ENCODE measurements at places on chromosomes 6 and 20. TPM values are rescaled to one million over a fixed set of nuclear protein-coding genes. Genes with fewer than 3 reads are reported as not detected.

DNA sequence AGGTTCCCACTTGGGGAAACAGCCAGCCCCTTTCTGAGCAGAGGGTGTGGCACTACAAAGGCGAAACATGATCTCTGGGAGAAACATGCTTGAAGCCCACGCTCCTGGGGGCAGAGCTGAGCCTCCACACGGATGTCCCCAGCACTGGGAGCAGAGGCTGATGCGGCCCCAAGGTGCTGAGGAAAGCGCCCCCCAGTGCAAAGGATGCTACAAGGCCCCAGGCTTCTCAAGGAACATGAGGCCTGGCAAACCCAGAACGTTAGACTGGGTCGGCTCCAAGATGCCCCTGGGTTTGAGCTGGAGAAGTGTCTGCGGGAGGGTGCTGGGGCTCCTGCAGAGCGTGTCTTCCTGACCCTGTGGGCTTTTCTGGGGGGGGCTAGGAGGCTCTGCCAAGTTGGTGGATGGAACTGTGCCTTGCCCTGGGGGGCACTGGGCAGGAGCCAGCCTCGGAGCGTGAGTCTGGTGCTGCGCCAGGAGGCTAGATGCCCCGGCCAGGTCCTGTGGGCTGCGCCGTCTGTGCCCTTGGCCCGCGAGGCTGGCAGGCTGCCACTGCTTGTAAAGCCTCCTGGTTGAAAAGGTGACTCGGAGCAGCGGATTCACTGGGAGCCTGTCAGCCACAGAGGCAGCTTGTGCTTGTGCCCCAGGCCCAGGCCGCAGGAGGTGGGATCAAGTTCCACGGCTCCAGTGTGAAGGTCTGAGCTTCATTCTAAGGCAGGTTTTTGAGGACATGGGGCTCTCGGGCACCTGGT, 8.1 kb downstream of the SYNJ2 start:
- no peaks in the 10 kb centered on the region for H3K36me3 ChIP-seq
- H3K4me1 ChIP-seq, result peaks cover 10% of the 10 kb centered on the region
- H3K27ac ChIP-seq, result no peak overlapping the region
- H3K4me3 ChIP-seq, result no peak overlapping the region
- DNase-seq, result no peak
- H3K27me3 ChIP-seq, result no peaks in the 10 kb centered on the region

GRCh38 chr6:15352845-15353244, 107.0 kb downstream of the JARID2 start:
- H3K27me3 ChIP-seq, result no peaks in the 10 kb centered on the region
- no peak overlapping the region for H3K4me3 ChIP-seq
- DNase-seq, result no peak
- H3K4me1 ChIP-seq, result peaks cover 31% of the 10 kb centered on the region
- no peaks in the 10 kb centered on the region for H3K36me3 ChIP-seq

Gene DZANK1
- 2.0 TPM for total RNA-seq

- no peaks in the 10 kb centered on the region for H3K4me1 ChIP-seq
- peaks cover 17% of the 10 kb centered on the region for H3K27me3 ChIP-seq
- no peak for DNase-seq
Measured at GRCh38 chr20:33322456-33322855, 39.4 kb downstream of the BPIFB1 start.
